Posterior vena cava (tissue), 2 donors: ENCODE measurements at places on chromosomes 2 and 18. TPM values are rescaled to one million over a fixed set of nuclear protein-coding genes. Genes with fewer than 3 reads are reported as not detected.

Gene FRZB
- 6.9 TPM for total RNA-seq

Gene FBXO48
- 1.3 TPM for total RNA-seq

Gene PSD4
- 5.8 TPM for total RNA-seq

Gene CAPN14
- total RNA-seq: 0.09 TPM

Gene NEURL3
- not detected for total RNA-seq

Gene CDCA7
- total RNA-seq: 0.83 TPM

Gene XDH
- total RNA-seq: not detected

Gene ZAP70
- 2.4 TPM for total RNA-seq

Gene CD8B2
- not detected for total RNA-seq

- DNase-seq: no peak
These were observed 25.0 kb downstream of the BCL11A start for GRCh38 chr2:60528281-60529020.

- DNase-seq: no peak
These were observed 68.8 kb upstream of the SMAD7 start for GRCh38 chr18:49019446-49020045.

DNA sequence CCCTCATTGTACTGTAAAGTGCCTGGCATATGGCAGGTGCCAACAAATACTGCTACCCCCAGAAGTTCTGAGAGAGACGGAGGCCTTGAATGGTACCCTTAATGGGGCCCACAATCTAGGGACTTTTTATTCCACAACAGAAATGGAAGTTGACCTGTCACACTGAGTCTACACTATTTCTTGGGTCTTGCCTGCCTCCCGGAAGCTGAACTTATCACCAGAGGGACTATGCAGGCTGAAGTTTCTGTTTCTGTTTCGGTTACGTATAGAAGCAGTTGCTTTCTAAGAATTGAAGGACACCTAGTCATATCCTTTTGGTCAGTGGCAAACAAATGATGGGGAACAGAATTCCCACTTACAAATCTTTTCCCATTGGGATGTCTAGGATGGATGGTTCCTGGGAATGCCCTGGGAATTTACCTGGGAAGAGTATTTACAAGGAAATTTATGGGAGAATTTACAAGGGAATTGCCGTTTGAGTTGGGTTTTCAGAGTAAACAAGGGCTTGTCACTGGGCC lies 74.2 kb downstream of the HS1BP3 start:
- no peak for DNase-seq

DNA sequence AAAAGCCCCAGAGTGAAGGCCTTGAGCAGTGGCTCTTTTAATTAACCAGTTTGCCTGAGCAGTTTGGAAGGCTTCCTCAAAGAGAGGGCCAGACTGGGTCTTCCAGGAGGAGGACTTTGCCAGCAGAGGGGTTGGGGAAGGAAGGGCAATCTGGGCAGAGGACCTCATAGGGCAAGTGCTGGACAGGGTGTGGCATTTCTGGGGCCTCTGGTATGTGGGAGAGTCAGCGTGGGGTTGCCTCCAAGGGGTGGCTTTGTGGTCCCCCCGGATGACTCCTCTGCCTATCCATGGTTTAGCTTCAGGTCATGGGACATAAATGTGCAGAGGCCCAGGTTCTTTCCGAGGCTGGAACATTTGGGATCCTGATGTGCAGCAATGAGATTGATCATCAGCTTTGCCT lies 12.6 kb downstream of the GLI2 start:
- DNase-seq: no peak

DNA sequence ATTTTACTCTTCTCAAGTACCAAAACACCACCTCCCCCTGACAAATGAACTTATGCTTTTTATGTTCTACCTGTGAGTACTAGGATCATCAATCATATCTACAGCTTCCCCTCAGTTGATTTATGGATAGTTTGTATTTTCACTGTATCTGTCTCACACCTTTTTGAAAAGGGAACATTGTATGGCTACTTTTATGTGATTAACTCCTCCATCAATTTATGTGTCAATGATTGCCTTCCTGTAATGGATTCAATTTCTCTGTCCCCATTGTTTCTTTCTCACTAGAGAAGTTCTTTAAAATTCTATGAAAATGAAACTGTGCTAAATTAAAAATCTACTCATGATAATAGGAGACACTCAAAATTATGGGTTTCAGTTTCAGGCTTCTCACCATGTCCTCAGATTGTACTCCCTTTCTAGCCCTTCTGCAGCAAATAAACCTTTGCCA lies 935.0 kb downstream of the TRIB2 start:
- DNase-seq: no peak

DNA sequence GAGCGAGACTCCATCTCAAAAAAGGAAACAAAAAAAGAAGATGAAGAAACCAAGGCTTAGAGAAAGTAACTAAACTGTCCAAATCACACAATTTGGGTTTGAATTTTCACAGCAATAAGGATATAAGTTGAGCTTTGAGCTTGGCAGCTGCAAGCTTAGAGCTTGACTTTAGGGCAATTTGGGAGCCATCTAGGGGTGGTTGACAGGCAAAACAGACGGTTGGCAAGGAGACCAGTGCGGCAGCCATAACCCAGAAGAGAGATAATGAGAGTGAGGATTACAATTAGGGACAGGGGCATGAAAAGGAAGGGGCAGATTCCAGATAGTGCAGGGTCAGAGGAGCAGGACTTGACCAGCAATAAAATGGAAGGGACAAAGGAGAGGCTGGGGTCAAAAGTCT lies 382.2 kb upstream of the HNRNPA3 start:
- DNase-seq: no peak

- no peak for DNase-seq
These were observed 59.4 kb upstream of the EPB41L3 start for GRCh38 chr18:5603153-5603552.

GRCh38 chr18:71304856-71305255 lies 1016.0 kb downstream of the SOCS6 start:
- no peak for DNase-seq
